Heart left ventricle (tissue), 16 donors: ENCODE measurements at places on chromosomes 7 and 10. TPM values are rescaled to one million over a fixed set of nuclear protein-coding genes. Genes with fewer than 3 reads are reported as not detected.

Gene TSPAN13
- 9.7 TPM for total RNA-seq

Gene MKX
- 0.64 TPM for total RNA-seq

Gene PTPRE
- 26.8 TPM for total RNA-seq

Gene HTRA1
- total RNA-seq, result 57.6 TPM

Gene FAM170B
- not detected for total RNA-seq

Gene TMEM270
- total RNA-seq, result not detected

Gene PDK4
- 145 TPM for total RNA-seq

Gene DAGLB
- 14.7 TPM for total RNA-seq

Gene LDB3
- 800 TPM for total RNA-seq

Gene TMEM236
- 0.38 TPM for total RNA-seq

Gene ADAM12
- 0.71 TPM for total RNA-seq

Gene TAS2R60
- total RNA-seq, result not detected

Gene CREB5
- 21.7 TPM for total RNA-seq

Gene ANKRD7
- total RNA-seq, result 0.49 TPM

Gene LIPM
- total RNA-seq, result not detected

Gene FXYD4
- not detected for total RNA-seq

Gene EVX1
- not detected for total RNA-seq

Gene PSMA2
- total RNA-seq, result 106 TPM

Gene PRRT4
- 2.1 TPM for total RNA-seq

Gene TNS3
- 65.7 TPM for total RNA-seq

Gene SH2D4B
- total RNA-seq, result not detected

Gene FAM237B
- not detected for total RNA-seq

Gene TDRD1
- total RNA-seq, result 1.3 TPM
